ENCODE measurements at places on chromosomes 7 and 10.

DNA sequence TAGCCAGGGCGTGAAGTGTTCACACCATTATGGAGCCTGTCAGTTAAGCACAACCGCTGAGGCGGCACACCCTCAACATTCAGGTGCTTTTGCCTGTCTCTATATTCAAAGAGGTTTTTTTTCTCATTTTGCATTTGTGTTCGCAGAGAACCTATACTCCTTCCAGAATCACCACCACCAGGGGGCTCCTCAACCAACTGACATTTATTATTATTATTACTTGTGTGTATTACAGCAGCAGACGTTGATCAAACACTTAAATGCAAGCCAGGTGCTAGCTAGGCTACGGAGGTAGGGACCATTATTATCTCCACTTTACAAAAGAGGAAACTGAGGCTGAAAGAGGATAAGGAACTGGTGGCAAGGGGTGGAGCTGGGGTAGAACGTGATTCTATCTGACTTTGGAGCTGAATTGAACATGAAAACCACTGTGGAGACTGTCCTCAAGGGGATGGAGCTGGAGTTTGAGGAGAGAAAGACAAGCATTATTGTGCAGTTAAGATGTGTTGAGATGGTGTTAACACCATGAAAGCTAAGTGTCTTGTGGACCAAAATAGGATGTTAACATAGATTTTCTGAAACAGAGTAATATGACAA, 133.8 kb upstream of the PLXNA4 start:
- no peaks in the 10 kb centered on the region for H3K27me3 ChIP-seq
- H3K36me3 ChIP-seq = no peaks in the 10 kb centered on the region
- H3K4me1 ChIP-seq = no peaks in the 10 kb centered on the region
- DNase-seq = no peak

DNA sequence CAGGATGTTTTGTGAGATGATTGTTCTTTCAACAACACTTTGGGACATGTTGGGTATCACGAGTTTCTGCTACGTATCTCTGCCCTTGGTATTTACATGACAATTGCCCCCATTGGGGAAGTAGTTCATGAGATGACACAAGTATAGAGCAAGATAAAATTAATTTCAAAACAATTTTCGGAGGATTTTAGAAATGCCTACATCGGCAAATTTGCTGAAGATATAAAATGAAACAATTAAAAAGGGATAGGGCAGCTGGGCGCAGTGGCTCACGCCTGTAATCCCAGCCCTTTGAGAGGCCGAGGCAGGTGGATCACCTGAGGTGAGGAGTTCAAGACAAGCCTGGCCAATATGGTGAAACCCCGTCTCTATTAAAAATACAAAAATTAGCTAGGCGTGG, 371.7 kb downstream of the INHBA start:
- DNase-seq = no peak
- H3K27me3 ChIP-seq = no peaks in the 10 kb centered on the region
- H3K36me3 ChIP-seq = no peaks in the 10 kb centered on the region

GRCh38 chr7:144812379-144813283, 23.2 kb downstream of the TPK1 start:
- H3K4me3 ChIP-seq = peak overlapping the region; percentile 21
- peak; percentile 27 for DNase-seq
- peaks cover 8% of the 10 kb centered on the region for H3K4me1 ChIP-seq
- no peaks in the 10 kb centered on the region for H3K27me3 ChIP-seq
- H3K27ac ChIP-seq = peak overlapping the region; percentile 54

GRCh38 chr10:101848408-101848807, 4.8 kb upstream of the KCNIP2 start:
- H3K4me1 ChIP-seq = peaks cover 13% of the 10 kb centered on the region
- peaks cover 34% of the 10 kb centered on the region for H3K36me3 ChIP-seq
- no peaks in the 10 kb centered on the region for H3K27me3 ChIP-seq
- no peak overlapping the region for H3K4me3 ChIP-seq
- peak; percentile 5 for DNase-seq

DNA sequence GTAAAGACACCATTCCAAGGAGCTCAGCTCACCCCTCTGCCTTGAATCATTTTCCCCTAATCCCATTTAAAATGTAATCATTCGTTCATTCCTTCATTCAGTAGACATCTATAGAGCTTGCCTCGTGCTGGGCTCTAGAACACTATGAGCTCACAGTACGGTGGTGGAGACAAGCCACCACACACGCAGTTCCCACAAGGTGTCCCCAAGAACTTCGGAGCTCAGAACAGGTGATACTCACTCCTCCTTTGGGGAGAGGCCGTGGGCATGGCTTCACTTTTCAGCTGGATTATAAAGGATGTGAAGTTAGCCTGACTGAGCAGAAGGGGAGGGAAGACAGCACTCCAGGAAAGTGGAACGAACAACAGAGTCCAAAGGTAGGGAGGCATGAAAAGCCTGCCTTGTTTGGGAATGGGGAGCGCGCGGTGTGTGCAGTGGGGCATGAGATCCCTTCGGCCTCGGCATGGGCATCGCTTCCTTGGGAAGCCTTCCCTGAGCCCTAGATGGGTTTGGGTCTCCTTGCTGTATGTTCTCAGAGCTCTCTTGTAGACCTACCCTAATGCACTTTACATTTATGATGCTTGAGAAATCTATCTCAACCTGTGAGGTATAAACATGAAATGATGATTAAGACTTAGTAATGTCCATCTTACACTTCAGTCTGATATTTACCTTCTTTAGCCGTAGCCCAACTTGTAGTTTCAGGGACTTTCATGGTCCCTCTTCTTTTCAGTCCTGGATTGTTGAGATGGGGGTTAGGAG, 809 bp upstream of the OGA start:
- H3K27me3 ChIP-seq = no peaks in the 10 kb centered on the region
- peak overlapping the region; percentile 97 for H3K4me3 ChIP-seq
- H3K36me3 ChIP-seq = peaks cover 1% of the 10 kb centered on the region
- H3K4me1 ChIP-seq = peaks cover 26% of the 10 kb centered on the region
- DNase-seq = no peak

DNA sequence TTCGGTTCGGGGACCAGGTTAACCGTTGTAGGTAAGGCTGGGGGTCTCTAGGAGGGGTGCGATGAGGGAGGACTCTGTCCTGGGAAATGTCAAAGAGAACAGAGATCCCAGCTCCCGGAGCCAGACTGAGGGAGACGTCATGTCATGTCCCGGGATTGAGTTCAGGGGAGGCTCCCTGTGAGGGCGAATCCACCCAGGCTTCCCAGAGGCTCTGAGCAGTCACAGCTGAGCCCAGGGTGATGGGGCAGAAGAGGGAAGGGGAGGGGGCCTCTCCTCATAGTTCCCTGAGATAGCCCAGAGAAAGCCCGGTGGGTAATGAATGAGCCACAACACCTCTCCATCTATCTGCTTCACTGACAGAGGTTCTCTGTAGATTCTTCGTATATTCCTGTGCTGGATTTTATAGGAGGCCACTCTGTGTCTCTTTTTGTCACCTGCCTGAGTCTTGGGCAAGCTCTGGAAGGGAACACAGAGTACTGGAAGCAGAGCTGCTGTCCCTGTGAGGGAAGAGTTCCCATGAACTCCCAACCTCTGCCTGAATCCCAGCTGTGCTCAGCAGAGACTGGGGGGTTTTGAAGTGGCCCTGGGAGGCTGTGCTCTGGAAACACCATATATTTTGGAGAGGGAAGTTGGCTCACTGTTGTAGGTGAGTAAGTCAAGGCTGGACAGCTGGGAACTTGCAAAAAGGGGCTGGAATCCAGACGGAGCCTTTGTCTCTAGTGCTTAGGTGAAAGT, 16.4 kb downstream of the PRSS2 start:
- H3K36me3 ChIP-seq = peaks cover 40% of the 10 kb centered on the region
- H3K27me3 ChIP-seq = no peaks in the 10 kb centered on the region
- no peak for DNase-seq
- peaks cover 27% of the 10 kb centered on the region for H3K4me1 ChIP-seq
- H3K27ac ChIP-seq = peak overlapping the region; percentile 99

GRCh38 chr7:2326951-2327350, 12.7 kb upstream of the SNX8 start:
- H3K4me1 ChIP-seq = no peaks in the 10 kb centered on the region
- no peak overlapping the region for H3K4me3 ChIP-seq
- H3K27ac ChIP-seq = no peak overlapping the region

Data from CD4-positive, alpha-beta T cell (primary cell).